ENCODE measurements at places on chromosomes 1 and 21.

DNA sequence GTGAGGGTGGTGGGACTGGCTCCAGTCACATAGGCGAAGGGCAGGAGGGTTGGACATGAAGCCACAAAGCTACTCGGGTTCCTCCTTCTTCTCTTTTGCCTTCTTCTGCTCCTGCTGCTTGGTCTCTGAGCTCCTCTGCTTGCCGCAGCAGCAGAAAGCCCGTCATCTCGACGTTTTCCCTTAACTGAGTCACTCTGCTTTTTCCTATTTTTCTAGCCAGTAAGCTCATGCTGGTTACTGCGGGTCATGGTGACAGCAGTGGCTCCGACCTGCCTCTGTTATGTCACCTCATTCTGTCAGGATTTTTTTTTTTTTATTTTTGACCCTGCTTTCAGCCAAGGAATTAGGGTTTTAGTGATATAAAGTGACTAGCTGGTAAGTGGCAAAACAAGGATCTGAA, 2.6 kb upstream of the FMOD start:
- no peak for DNase-seq

DNA sequence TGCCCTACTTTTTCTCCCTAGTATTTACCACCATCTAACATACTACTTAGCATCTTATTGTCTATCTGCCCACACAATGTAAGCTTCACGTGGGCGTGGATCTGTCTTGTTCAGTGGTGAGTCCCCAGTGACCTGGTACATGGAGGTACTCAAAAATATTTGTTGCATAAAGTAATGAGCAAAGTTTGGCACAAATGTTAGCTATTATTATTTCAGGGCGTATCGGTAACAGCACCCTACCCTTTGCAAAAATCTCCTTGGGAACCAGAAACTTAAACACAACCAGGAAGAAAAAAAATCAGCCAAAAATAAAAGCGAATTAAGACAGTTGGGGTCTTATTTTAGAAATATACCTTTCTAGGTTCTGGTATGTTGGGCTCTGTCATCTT, 454 bp upstream of the NENF start:
- no peak for DNase-seq

- DNase-seq = no peak
Observed at GRCh38 chr1:213568929-213569815, 418.6 kb upstream of the PROX1 start.

GRCh38 chr21:38774152-38774551, 31.6 kb upstream of the ETS2 start:
- no peak for DNase-seq

- DNase-seq = no peak
Observed at GRCh38 chr21:42887326-42887725, 5.8 kb upstream of the NDUFV3 start.

DNA sequence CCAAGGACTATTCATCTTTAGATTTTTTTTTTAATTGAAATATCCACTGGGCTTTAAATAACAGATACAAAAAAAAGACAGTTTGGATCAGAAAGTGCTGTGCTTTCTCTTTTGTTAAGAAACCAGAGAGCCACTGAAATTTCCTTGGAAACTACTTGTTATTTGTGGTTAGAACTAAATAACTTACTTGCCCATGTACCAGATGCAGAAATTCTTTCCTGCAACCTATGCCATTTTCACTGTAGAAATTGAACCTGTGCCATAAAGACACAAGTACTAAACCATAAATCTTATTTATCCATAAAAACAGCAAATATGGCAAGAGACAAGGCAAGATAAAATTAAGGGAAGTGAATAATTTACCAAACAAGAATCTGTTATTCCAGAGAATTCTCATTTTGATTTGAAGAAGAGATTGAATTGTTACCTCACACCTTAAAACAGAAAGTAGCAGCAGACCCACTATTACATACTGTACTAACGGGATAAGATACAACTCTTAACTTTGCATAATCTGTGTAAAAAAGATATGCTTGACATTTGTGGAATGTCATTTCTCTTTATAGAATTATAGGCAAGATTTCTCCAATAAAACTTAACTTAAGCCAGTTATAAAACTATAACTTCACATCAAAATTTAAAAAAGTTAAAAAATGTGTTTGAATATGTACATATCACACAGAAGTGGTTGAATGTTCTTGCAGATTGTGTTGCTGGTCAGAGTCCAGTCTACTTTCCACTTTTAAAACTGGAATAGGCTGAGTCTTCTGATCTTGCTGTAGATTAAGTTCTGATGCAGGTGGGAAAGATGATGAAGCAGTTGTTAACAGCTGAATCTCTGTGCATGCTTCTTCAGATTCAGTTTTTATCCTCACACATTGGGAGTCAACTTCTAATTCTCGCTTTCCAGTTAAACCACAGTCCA, 6.3 kb upstream of the PHTF1 start:
- no peak for DNase-seq

- no peak for DNase-seq
Observed at GRCh38 chr1:226887006-226887405, 16.6 kb downstream of the PSEN2 start.

DNA sequence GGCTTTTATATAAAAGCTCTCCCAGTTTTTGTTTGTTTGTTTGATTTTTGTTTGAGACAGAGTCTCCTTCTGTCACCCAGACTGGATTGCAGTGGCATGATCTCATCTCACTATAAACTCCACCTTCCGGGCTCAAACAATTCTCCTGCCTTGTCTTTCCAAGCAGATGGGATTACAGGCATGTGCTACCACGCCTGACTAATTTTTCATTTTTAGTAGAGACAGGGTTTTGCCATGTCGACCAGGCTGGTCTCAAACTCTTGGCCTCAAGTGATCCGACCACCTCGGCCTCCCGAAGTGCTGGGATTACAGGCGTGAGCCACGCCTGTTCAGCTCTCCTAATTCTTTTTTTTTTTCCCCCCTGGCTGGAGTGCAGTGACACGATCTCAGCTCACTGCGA, 4.4 kb downstream of the PCAT6 start:
- no peak for DNase-seq
